ENCODE measurements at places on chromosomes 16 and 17. TPM values are rescaled to one million over a fixed set of nuclear protein-coding genes. Genes with fewer than 3 reads are reported as not detected.
A peak's percentile ranks its signal among the peaks of the same experiment; 100 is the strongest.

HBA2 gene
- 0.59 TPM for total RNA-seq

KCNG4 gene
- total RNA-seq = not detected

KATNIP gene
- total RNA-seq = 12.4 TPM

SMIM5 gene
- 0.05 TPM for total RNA-seq

PIRT gene
- total RNA-seq = not detected

DNA sequence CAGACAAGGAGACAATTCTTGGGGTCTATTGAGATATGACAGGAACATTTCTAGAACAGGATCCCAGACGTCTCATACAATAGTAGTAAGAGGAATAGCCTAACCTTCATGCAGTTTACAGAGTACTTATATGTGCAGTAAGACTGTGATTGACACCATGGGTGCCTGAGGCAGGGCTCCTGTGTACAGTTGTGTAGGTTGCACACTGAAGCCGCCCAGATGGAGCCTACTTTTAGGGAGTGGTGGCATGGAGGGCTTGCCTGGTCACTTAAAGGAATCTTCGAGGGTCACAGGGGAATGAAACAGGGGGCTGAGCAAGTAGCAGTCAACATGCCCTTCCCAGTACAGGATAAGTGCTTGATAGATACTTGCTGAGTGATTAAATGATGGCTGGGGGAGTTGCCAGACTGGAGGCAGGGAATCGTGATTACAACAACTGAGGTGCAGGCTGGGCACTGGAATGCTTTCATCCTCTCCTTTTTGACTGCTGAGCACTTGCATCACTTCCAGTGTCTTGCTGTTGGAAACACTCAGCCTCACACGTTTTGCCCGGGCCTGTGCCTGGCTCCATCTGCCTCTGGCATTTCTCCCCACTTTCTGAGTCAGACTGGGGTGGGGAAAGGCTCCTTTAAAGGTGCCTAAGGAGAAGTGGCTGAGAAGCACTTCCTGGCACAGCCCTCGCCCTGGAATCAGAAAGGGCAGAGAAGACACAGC lies 71.0 kb downstream of the COPRS start:
- DNase-seq = no peak

- DNase-seq = peak; percentile 57
Measured at GRCh38 chr16:3095869-3096268, 3.2 kb downstream of the ZSCAN10 start.

- DNase-seq = no peak
Measured at GRCh38 chr17:81419886-81420768, 24.9 kb downstream of the BAHCC1 start.

DNA sequence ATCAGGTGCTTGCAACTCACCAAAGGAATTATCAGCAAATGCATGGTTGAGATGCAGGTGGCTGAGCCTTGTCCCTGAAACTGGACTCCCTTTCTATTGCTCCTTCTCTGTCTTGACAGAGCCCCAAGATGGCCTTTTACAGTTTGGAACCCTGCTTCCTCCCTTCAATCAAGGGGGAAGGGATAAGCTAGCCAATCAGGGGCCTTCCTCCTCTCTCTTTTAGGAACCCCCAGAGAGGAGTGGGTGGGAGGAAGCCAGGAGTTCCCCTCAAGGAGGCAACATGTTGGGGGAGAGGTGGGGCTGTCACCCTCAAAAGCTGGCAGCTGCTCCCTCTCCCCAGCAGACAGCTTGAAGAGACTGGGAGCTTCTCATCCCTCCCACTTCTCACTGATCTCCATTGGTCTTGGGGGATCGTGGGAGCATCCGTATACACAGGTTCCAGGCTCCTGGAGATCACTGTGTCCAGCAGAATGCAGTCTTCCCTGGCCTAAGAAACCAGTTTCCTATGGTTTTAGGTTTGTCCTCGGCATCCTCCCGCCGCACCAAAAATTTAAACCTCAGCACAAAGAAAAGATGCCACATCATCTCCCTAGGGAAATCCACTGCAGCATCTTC lies 7.2 kb downstream of the RASL10B start:
- DNase-seq = no peak

DNA sequence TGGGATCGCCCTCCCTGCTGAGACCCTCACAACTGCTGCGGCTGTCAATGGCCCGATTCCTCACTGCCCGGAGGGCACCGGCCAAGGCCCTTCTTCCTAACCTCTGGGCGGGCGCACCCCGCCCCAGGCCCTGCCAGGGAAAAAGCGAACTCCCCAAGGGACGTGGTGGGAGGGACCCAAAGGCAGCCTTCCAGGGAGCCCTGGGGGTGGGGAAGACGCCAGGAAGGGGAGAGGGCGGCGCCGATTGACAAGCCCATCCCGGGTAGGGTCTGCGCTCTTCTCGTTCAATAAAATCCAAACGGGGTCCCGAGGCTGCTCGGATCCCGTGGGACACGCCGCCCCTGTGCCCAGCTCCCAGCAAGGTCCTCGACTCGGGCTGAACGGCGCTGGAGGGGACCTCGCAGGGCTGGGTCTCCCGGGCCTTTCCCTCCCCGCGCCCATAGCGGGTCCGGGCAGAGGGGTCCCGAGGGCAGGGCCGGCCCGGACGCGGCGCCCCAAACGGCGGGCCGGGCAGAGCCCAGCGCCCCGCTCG lies 416 bp downstream of the KIFC3 start:
- no peak for DNase-seq

DNA sequence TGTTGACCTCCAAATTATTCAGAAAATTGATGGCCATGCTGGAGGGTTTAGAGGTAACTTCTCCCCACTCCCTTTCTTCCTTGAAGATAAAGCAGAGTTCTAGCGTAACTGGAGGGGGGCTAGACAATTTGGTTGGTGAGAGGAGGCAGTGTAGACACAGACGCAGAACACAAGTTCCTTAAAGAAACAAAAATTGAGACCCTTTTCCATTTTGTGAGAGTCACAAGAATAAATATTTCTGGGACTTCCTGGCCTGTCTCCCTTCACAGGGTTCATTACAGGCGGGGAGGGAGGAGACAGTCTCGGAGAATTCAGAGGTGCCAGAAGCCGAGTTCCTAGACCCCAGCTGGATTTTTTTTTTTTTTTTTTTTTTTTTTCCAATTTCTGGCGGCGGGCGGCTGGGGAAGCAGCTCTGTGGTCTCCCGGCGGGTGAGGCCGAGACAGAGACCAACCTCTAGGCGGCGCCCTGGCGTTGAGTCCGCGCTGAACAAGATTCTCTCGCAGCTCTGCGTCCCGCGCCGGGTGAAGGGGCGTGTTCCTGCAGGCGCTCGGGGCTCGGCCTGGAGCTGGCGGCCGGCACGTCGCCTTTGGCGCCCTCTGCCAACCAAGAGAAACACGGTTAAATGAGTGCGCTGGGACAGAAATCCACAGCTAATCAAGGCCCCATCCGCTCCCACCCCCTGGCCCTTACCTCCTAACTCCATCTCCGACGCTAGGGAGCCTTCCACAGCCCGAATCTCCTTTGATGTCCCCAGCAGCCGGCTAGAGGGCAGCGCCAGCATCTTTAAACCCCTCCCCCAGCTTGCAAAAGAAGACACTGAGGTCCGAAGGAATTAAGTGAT lies 10.2 kb upstream of the HOXB9 start:
- DNase-seq = peak; percentile 52

DNA sequence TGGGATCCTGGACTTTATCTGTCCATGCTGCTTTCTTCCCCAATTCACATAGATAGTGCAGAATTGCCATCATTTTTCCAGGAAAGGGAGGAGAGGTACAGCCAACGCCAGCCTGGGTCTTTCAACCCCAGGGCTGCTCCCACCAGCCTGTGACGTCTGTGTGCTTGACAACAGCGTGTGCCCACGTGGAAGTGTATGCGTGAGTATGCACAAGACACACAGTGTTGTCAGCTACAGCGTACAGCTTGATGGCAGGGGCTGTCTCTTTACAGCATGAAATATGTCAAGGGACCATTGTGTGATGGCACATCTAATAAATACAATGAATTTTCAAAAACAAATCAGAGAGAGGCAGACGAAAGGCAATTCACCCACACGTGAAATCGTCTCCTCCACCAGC lies 62.3 kb downstream of the GSG1L start:
- DNase-seq = no peak

- no peak for DNase-seq
Measured at GRCh38 chr17:58065238-58065637, 18.0 kb upstream of the DYNLL2 start.

DNA sequence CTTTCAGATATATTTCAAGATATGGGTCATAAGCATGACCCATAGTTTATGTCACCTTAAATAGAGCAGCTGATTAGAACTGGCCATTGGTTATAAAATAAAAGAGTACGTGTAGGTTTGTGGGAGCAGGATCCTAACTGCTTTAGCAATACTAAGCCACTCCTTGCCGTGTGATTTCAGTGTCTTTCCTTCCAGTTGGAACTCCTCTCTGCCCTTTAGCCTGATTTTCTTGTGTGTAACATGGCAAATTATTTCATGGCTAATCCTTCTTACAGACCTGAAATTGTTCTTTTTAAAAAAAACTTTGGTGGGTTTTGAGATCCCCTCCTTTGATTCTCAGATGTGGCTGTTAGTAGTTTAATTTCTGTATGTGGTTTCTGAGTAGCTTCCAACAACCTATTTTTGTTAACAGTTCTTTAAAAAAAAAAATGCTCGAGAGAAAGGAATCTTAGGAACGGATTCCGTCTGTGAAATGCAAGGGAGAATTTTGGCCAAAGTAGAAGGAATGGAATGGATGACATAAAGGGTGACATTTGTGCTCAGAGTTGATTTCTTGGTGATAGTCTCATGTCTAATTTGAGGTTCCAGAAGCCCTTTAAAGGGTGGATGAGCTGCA lies 39.9 kb downstream of the DHRS7B start:
- DNase-seq = no peak

Data from activated T-helper 1 cell treated with anti-CD3 and anti-CD28 coated beads, Interleukin-12 subunit alpha, Interleukin-12 subunit beta, Interleukin-2, Interleukin-4 antibody, amounts not matched to agents 30 ng/mL and 10 ng/mL and 1 ng/mL, durations not matched to agents 14 hours and 24 hours and 36 hours (primary cell).